ENCODE measurements at places on chromosomes 7 and 10.
A peak's percentile ranks its signal among the peaks of the same experiment; 100 is the strongest.

- no peak for DNase-seq
Measured at GRCh38 chr7:79553811-79554555, 100.5 kb upstream of the MAGI2 start.

GRCh38 chr7:87564296-87564963 lies 36.3 kb downstream of the ABCB1 start:
- DNase-seq, result no peak

DNA sequence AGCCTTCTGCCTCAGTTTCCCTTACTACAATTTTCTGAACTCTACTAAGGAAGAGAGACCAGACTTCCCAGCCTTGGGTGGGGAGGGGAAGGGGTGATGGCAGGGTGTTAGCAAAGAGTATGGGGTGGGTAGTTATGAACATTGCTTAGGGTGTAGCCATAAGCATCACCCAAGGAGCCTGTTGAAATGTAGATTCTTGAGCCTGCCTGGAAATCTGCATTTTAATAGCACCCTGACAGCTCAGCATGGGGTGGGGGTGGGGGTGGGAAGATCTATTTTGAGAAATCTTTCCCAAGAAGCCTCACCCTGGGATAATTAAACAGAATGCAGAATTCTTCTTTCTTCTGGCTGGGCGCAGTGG lies 164.8 kb downstream of the NRF1 start:
- DNase-seq, result no peak

DNA sequence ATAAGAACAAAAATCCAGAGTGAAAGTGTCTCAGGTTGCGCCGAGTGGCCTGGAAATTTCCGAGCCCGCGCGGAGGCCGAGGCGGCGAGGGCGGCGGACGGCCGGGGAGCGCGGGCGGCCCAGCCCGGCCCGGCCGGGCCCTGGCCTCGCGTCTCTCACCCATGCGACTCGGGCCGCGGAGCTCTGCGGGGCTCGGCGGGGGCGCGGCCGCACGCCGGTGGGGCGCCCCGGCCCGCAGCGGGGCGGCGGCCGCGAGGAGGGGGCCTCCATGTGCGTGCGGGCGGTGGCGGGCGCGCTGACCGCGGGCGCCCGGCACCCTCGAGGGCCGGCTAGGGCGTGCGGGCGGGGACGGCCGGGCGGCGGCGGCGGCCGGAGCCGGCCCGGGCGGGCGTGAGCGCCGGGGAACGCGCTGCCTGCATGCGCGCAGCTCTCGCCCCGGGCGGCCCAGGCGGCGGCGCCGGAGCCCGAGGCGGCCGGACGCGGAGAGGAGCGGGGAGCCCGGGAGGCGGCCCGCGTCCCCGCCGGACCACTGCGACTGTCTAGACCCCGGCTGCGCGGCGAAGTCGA lies 302 bp upstream of the EN2 start:
- DNase-seq, result no peak

DNA sequence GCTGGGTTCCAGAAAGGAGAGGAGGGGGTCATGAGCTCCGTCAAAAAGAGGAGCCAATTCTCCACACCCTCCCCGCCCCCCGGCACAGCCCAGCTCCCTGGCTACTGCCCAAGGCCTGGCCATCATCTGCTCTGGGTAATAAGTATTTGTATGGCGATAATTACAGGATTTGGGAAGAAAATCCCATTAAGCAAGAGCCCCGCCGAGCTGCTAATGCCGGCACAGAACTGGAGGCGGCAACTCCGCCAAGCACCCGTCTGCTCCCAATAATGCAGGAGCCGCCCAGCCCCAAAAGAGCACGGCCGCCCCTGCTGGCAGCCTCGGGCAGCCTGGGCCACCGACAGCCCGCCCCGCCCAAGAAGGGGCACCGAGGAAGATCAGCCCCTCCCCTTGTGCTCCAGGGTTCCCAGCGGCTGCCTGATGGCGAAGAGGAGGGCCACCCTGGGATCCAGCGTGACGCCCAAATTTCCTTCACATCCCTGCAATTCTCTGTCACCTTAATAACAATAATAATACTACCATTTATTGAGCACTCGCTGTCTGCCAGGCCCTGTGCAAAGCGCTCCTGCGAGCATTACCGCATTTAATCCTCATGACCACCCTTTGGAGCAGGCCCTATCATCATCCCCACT lies 5.9 kb downstream of the SLIT1 start:
- DNase-seq, result no peak

- DNase-seq, result no peak
Measured at GRCh38 chr7:15603124-15603523, 41.3 kb upstream of the AGMO start.

- DNase-seq, result no peak
Measured at GRCh38 chr10:48494073-48494472, 110.8 kb downstream of the ARHGAP22 start.

DNA sequence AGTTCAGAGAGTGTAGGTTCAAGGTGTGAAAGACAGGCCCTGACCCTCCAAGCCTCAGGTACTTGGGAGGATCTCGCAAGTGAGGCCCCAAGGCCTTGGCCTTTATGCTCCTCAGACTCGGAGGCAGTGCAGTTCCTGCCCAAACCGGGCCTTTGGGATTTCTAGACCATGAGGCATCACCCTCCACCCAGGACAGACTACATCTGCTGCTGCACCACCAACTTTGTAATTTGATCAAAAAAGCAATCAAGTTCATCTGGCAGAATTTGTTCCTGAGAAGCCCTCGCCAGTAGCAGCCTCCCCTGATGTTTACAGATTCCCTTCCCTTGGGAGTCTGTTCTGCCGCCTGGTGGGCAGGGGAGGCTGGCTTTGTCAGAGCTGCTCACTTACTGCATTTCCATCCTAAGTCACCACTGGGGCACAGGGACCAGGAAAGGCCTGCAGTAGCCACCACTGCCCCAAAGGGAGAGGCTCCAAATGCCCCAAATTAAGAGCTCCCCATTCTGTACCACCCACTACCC lies 2.1 kb downstream of the CAMK2G start:
- no peak for DNase-seq

DNA sequence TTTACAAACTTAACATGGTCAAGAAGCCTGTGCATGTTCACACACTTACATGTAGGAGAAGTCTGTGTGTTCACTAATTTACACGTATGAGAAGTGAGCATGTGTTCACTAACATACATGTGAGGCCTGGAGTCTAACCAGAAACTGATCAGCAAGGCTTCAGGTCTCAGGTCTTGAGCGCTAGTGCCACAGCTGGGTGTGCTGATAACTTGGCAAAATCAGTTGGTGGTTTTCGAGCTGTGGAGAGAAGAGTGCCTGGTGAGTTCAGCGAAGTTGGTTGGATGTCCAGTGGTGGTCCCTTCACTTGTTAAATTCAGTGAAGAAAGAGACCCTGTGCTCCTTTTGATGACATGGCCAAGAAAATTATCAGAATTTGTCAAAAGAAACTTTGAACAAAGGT lies 98.7 kb downstream of the CELF2 start:
- DNase-seq, result no peak

DNA sequence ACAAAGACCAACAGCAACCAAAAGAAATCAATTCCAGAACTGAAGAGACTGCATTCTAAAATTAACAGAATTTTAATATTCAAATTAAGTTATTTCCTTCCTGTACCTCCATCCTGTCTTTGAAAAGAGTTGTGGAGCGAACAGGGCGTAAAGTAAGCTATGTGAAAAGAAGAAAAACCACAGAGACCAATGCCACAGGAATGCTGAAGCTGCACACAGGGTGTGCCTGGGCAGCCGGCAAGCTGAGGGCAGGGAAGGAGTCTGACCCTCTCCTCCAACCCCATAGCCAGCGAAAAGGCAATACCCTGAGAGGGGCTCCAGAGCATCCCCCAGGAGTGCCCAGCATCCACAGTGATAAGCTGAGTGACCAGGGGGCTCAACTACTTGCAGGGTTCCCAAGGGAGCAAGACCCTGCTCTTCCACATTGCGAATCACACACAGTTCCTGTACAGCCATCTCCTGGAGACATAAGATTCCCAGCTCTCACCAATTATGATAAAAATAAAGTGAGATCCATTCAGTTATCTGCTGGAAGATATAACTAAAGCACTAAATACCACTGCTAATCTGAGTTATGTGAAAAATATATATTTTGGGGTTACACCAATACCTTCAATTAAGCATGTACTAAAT lies 93.8 kb downstream of the PARD3 start:
- peak; percentile 81 for DNase-seq

DNA sequence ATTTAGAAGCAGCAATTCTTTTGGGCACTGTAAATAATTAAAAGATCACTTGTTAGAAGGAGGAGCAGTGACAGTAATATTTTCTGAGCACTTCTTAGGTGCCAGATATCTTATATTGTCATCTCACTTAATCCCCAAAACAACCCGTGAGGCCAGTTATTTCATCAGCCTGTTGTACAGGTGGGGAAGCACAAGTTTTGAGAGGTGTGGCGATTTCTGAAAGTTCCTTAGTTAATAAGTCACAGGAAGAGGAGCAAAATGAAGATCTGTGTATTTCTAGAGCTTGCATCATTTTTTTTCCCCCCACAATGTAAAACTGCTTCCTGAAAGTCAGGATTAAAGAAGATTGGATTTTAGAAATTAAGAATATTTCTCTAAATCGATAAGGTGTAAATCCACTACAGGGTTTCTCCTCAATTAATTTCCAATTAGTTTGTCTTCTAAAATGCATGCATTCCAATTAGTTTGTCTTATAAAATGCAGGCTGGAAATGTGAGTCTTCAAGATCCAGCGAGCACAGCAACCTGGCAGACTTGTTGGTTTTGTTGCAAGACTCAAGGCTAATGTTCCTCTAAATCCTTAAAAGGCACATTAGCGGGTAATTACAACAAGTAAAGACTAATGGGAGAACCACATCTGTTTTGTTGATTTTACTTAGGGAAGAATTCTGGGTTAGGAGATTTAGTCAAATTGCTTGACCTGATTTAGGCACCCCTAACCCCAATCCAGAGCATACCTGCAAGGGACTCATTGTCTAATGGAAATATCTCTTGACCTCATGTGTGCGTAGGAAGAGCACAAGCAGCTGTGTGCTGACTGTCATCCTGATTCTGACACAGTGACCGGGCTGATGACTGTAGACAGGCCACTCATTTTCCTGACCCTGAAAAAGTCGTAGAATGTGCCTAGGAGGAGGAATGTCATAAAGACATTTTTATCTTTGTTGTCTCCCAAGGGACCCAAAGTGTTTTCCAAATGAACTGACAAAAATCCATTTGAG lies 272.0 kb downstream of the BAMBI start:
- DNase-seq, result no peak

DNA sequence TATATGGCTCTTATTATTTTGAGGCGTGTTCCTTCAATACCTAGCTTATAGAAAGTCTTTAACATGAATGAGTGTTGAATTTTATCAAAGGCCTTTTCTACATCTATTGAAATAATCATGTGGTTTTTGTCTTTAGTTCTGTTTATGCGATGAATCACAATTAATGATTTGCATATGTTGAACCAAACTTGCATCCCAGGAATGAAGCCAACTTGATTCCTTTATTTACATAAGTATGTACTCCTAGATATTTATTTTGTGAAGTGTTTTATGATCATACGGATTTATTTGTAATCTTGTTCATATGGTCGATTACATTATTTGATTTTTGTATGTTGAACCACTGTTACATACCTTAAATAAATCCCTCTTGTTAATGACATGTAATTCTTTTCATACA lies 244.3 kb upstream of the KCND2 start:
- DNase-seq, result no peak

DNA sequence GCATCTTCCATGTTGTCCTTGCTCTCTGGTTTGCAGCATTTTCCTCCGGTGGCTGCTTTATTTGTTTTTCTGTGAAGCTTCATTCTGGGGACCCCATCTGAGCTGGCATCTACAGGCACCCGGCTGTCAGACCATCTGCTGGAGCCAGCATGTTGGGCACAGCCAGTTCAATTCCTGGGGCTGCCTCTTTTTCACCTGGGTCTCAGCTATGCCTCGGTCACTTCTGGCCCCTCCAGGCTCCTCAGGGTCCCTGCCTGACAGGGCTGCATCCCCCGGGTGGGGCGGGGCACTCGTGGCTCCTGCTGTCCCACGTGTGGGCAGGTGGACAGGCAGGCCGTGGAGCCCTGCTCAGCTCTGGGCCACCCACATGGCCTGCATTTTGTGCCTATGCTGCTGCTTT lies 8.1 kb downstream of the SCART1 start:
- no peak for DNase-seq

GRCh38 chr7:13107291-13107690 lies 419.9 kb downstream of the ARL4A start:
- DNase-seq, result no peak

GRCh38 chr7:82019551-82020475 lies 250.0 kb upstream of the HGF start:
- DNase-seq, result no peak

- no peak for DNase-seq
Measured at GRCh38 chr7:5367661-5368060, 56.0 kb downstream of the TNRC18 start.

DNA sequence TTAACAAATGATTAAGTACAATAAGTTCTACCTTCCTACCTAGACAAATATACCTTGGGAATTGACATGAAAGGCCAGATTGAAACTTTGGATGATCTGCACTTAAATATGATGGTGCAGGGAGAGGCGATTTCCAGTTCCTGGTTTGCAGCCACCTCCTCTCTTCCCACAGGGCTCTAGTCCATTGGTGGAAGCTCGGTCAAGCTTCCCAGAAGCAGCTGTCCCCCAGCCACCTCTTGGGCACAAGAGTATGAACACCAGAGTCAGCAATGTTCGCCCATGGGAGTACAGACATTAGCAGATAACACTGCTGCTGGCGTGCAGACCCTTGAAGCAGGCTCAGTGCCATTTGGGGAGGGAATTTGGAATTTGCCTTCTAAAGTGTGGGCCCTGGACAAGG lies 1.5 kb upstream of the CPVL start:
- DNase-seq, result no peak
